ENCODE measurements at places on chromosomes 7 and 10.

DNA sequence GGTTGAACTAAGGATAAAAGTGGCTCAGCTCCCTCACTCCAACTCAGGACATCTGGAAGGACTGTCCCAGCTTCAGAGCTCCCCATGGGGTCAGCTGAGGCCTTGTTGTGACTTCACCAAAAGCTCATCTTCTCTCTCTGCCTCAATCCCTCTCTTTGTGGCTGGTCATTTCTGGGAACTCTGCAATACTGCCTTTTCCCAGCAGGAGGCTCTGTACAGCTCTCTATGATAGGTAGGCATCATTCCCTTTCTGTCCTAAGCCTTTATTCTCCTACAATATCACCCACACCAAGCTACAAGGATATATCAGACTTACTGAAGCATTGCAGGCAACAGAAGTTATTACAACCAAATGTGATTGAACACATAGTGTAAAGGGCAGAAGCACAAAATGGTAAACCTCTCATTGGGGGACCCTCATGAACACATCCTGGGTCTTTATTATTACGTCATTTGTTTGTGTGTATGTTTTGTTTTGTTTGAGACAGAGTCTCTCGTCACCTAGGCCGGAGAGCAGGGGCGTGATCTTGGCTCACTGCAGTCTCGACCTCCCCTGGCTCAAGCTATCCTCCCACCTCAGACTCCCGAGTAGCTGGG, 36.7 kb upstream of the PRPS1L1 start:
- peak; percentile 26 for DNase-seq

DNA sequence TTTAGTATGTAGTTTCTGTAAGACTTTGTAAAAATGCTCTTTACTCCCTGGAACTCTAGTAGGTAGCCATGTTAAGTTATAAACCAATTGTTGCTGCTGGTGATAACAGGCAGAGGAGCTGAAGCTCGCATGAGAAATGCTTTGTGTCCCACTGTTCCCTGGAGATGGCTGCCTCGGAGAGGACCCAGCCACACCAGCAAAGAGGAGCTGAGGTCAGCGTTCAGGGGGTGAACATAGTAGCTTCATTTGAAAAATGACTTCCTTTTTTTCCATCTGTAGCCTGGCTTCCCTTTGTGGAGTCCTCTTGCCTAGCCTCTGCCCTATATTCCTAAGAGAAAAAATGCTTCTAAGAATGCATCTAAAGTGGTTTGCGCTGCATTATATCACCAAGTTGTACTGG, 20.3 kb downstream of the CELF2 start:
- no peak for DNase-seq

GRCh38 chr7:98855610-98856422, 14.0 kb downstream of the TMEM130 start:
- no peak for DNase-seq

GRCh38 chr7:140646931-140647647, 6.5 kb upstream of the DENND2A start:
- DNase-seq: peak; percentile 54

DNA sequence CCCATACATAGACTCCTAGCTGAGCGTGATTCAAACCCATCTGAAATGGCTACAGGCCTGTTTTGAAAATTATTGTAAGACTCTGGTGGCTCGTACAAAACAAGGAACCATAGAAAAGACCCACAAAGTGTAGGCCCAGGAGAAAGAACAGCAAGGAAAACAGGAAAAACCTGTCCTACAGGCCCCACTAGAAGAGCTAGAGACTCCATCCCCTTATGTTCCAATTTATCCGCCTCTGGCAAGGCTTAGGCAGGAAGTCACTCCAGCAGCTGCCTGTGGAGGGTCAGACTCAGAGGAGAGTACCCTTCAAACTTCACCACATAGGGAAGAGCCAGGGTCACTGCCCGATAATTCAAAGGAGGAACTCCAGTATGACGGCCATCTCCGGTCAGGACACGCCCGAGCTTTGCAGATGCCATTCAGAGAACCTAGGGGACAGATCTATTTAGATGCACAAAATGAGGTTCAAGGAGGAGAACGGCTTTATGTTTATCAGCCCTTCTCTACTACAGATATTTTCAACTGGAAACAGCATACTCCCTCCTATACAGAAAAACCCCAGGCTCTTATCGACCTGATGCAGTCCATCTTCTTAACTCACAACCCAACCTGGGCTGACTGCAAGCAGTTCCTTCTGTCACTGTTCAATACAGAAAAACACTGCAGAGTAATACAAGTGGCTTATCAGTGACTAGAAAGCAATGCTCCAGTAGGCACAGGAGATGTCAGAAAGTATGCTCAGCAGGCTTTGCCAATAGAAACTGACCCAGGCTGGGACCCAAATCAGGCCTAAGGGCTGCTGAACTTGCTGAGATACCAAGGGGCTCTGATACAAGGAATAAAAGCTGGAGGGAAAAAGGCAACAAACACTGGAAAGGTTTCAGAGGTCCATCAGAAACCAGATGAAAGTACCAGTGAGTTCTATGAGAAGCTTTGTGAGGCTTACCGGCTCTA, 8.6 kb upstream of the ZNF33B start:
- no peak for DNase-seq

DNA sequence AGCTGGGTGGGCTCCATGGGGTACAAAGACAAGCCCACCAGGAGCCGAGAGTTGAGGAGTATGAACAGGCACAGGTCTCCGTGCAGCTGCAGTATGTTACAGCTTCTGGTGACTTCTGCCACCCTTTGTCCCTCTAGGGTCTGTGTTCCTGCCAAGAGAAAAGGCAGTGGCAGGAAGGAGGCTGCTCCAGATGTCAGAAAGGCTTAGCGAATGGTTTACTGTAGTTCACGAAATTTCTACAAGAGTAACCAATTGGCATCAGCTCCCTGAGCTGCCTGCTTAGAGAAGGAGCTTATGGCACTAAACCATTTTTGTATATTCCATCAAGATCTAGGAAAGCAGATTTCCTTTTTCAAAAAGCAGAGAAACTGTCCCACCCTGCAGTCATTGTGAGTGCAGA, 48.2 kb upstream of the TMEM72 start:
- DNase-seq: no peak

- no peak for DNase-seq
These were observed 33.9 kb downstream of the CCM2 start for GRCh38 chr7:45033931-45034290.

- DNase-seq: peak; percentile 35
These were observed 625 bp downstream of the RP9 start for GRCh38 chr7:33108554-33109004.

DNA sequence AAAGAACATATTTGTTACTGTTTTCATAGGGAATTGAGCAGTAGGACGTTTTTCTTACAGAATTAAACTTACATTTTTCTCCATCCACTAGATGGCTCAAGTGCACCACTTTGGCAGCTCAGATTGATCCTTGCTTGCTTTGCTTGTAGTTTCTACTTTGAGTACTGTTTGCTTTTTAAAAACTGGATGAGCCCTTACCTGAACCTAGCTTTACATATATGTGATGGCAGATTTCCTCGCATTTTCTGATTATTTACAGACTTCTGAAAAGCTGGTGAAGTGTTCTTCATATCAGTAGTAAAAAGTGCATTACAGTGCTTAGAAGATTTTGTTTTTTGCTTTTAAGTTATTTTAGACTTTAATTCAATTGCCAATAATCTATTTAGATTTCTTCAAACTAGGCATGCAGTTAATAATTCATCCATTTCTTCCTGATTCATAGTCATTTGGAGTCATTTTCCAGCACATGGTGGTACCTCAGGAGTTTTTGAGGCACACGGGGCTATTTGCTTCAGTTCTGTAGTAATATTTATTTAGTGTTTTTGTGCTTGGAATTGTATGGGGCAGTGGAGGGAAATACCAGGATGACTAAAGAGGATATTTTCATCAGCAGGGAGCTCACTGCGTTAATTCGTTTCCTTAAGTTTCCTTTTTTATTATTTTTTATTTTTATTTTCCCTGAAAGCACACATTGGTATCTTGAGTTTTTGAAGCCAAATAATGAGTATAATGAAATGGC, 57.3 kb downstream of the MAPK8 start:
- DNase-seq: peak; percentile 73

GRCh38 chr7:155365146-155365874, 67.6 kb downstream of the INSIG1 start:
- DNase-seq: no peak

DNA sequence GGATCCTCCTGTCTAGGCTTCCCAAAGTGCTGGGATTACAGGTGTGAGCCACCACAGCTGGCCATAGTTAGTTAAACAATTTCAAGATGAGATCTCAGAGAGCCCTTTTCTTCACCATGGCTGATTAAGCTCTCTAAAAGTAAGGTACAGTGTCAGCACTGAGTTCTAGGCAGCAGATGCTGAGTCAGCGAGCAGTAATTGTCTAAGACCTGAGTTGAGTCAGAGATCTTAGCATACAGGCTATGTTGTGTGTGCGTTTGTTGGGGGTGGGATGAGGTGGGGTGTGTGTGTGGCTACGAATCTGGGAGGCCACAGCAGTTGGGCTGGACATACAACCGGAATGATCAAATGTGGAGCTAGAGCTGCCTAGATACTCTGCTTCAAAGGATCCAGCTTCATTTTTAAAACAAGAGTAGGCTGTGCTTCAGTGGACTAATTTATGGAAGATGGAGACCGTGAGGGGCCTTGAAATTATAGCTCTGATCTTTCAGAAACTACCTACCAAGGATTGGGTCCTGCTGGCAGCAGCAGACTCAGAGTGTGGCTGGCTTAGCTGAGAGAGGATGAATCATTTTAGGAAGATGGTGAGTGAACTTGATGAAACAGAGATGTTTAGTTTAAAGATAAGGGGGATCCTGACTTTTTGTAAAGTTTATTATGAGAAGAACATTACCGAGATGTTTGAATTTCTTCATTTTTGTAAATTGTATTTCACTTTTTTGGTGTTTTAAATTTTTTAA, 17.5 kb upstream of the MTPN start:
- DNase-seq: no peak
